ENCODE measurements at places on chromosomes 4 and X. TPM values are rescaled to one million over a fixed set of nuclear protein-coding genes. Genes with fewer than 3 reads are reported as not detected.

DNA sequence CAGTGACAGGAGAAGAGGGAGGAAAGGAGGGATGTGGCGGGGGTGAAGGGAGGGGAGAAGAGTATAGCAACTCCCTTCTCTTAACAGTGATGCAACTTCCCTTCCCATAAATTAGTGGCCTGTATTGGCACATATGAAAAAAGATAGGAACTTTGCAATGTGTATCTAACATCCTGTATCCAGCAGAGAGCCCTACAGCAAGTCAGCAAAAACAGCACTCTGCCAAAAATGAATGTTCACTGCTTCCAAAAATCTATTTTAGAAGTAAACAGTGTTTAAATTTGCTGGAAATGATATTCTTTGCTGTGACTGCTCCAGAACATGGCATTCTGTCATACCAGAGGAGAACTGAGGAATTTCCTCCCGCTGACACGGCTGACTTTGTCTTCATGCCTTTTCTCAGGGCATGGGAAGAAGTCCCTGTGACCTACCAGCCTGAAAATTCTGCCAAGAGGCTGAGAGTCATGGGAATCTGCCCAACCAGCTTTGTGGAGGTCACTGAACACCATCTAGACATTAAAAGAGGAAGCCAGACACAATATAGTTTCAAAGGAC is 343.4 kb upstream of the RASGEF1B start:
- no peaks in the 10 kb centered on the region for H3K27me3 ChIP-seq
- H3K36me3 ChIP-seq = no peaks in the 10 kb centered on the region
- no peaks in the 10 kb centered on the region for H3K4me1 ChIP-seq
- no peak overlapping the region for H3K4me3 ChIP-seq
- no peak for DNase-seq

MORC4 gene
- 36.1 TPM for total RNA-seq

RBMXL3 gene
- total RNA-seq = not detected

GYPE gene
- 0.46 TPM for total RNA-seq

- H3K36me3 ChIP-seq = no peaks in the 10 kb centered on the region
- H3K4me3 ChIP-seq = no peak overlapping the region
- no peaks in the 10 kb centered on the region for H3K4me1 ChIP-seq
- no peaks in the 10 kb centered on the region for H3K27me3 ChIP-seq
Measured at GRCh38 chr4:108570993-108571569, 49.3 kb upstream of the RPL34 start.

NAP1L2 gene
- total RNA-seq = 21.9 TPM

Data from prostate gland (tissue), 2 donors.